ENCODE measurements at places on chromosomes 12 and 14.

DNA sequence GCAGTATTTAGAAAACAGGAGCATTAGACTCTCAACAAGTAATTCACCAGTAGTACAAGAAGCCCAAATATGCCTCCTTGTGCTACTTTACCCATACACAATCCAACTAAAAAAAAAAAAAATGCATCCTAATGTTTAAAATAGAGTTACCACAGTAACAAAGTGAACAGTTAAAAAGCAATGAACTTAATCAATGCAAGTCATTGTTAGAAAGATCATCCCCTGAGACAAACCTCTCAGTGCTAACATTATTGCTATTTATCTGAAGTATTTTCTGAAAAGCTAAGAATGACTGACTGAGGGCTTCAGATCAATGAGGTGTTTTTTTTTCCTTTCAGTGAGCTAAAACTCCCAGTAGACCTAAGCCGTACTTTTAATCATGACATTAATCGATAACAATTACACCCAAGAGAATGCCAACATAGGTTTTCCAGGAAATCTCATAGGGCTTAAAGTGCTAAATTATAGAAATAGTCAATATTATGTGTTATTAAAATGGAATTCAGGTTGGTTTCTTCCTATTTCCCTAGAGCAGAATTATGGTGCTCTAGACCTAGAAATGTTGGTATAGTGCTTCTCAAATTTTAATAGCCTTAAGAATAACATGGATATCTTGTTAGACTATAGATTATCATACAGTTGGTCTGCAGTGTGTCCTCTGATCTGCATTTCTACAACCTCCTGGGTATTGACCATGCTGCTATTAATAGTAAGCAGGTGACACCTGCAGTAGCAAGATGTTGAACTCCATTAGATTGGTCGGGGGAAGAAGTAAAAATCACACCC, 123.0 kb downstream of the PRKD1 start:
- DNase-seq: no peak

DNA sequence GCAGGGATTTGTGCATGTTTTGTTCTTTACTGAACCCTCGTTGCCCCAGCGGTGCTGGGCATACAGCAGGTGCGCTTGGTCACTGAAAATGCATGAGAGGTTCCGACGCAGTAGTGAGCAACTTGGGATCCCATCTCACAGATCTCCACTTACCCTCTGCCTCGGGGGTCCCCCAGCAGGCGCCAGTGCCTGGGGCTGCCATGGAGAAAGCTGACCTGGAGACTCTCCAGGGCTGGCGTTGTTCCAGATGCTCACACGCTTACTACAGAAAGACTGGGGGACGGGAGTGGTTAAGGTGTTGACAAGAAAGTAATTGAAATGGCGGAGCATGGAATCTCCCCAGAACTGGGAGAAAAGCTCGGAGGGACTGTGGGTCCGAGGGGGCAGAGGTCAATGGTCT, 14.2 kb downstream of the GLT1D1 start:
- DNase-seq: no peak

DNA sequence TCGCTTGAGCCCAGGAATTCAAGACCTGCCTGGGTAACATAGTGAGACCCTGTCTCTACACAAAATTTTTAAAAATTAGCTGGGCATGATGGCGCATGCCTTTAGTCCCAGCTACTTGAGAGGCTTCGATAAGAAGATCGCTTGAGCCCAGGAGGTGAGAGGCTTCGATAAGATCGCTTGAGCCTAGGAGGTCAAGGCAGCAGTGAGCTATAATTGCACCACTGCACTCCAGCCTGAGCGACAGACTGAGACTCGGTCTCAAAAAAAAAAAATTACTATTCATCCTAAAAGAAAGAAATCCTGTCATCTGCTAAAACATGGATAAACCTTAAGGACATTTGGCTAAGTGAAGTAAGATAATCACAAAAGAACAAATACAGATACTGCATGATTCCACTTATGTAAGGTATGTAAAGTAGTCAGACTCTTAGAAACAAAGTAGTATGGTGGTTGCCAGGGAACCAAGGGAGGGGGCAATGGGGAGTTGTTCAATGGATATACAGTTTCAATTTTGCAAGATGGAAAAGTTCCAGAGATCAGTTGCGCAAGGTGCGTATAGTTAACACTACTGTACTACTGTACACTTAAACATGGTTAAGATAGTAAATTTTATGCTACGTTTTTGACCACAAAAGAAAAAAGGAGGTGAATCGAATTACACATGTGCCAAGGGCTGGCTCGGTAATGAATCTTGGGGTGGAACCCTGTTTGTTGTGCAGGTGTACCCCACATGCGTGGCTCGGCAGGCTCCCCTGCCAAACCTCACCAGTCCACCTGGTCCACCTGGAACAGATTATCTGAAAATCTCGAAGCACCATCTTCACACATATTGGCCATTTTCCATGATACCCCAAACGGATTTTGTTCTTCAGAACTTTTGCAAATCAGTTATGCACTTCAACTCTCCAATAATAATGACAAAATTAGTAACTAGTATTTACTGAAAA, 18.3 kb upstream of the ATP2A2 start:
- no peak for DNase-seq

DNA sequence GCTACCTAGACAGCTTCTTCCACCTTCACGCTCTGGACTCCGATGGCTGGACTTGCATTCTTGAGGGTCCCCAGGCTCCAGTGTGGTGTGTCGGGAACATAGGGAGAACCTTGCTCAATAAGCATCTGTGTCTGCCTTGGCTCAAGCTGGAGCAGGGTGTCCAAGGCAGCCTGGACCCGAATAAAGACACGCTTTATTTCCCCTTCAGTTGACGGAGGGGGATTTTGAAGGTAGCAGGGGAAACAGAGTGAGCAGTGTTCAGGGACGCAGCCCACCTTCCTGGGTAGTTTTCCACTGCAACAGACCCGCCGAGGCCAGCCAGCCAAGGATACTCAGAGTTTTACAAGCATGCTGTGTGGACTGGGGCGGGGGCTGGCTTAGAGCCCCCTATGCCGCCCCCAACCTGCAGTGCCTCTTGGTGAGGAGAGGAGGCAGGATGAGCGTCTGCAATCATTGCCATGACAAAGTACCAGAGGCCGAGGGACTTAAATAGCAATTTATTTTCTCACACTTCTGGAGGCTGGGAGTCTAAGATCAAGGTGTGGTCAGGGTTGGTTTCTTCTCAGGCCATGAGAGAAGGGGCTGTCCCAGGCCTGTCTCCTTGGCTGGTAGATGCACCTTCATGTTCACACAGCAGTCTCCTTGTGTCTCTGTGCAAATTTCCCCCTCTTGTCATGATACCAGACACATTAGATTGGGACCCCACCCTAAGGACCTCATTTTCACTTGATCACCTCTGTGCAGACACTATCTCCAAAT, 201.2 kb downstream of the CHST11 start:
- no peak for DNase-seq

DNA sequence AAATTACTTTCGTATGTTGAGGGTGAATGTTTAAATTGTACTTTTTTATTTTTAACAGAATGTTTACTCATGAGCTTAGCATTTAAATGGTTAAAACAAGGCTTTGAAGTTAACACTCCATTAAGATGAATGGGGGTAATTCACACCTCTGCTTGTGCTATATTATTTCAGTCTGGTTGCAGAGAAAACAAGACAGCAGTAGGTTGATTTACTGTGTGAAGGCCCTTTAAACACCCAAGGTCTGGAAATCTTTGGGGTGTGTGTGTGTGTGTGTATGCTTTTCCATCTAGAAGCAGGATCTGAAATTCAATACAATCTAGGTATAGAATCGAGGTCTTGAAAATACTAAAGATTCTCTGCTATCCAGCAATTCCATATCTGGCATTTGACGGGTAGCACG, 83.8 kb downstream of the SLC38A6 start:
- no peak for DNase-seq

DNA sequence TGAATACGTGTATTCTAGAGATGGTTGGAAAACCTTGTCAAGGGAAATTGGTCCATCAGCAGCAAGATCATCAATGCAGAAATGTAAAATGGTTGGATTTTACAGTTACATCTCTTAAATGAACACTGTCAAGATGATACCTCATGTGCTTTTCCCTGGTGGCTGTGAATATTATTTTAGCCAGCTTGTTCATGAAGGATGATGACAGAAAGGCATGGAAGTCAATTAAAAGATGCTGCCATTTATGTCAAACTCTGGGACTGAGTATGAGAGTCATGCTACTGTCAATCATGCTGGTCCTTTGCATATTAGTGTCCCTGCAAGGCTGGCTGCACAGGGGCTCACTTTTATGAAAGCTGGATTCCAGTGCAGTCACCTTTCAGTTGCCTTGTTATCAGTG, 10.3 kb upstream of the RERG start:
- DNase-seq: no peak

- DNase-seq: peak; percentile 61
Observed at GRCh38 chr14:73943083-73943482, 6.8 kb downstream of the FAM161B start.

GRCh38 chr12:103688376-103689063, 101.4 kb downstream of the STAB2 start:
- no peak for DNase-seq

GRCh38 chr12:130633771-130634170, 82.3 kb downstream of the RIMBP2 start:
- no peak for DNase-seq

DNA sequence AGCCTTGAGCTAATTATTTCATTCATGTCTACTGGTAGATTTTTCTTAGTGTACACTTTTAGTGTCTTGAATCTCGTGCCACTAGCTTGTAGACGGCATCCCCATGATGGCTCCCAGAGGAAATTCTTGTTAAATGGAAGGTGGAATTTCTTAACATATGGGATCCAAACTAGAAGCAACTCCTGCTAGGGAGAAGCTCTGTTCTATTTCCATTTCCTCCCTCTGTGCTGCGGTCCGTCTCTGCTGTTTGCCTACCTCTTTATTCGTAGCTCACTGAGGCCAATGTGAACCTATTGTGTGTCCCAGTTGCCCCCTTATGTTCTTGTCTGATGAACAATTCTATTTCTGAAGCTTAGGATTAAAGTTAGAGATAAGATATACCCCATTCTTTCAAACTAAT, 588 bp downstream of the PIK3C2G start:
- no peak for DNase-seq

DNA sequence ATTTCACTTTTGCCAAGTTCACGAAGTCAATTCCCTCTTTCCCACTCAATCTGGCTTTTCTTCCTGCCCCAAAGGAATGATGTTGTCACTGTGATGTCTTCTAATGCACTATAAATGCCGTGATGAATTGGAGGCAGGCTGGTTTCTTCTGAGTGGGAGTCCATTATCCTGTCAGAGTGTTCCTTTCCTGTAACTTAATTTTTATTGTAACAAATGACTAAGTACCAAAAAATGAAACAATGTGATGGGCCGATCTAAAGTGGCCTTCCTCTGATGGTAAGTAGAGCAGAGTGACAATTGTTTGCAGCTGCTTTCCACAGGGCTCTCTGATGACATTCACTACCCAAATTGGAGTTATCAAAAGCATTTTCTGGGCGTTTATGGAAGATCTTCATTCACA, 22.2 kb downstream of the TMEM30B start:
- DNase-seq: no peak

DNA sequence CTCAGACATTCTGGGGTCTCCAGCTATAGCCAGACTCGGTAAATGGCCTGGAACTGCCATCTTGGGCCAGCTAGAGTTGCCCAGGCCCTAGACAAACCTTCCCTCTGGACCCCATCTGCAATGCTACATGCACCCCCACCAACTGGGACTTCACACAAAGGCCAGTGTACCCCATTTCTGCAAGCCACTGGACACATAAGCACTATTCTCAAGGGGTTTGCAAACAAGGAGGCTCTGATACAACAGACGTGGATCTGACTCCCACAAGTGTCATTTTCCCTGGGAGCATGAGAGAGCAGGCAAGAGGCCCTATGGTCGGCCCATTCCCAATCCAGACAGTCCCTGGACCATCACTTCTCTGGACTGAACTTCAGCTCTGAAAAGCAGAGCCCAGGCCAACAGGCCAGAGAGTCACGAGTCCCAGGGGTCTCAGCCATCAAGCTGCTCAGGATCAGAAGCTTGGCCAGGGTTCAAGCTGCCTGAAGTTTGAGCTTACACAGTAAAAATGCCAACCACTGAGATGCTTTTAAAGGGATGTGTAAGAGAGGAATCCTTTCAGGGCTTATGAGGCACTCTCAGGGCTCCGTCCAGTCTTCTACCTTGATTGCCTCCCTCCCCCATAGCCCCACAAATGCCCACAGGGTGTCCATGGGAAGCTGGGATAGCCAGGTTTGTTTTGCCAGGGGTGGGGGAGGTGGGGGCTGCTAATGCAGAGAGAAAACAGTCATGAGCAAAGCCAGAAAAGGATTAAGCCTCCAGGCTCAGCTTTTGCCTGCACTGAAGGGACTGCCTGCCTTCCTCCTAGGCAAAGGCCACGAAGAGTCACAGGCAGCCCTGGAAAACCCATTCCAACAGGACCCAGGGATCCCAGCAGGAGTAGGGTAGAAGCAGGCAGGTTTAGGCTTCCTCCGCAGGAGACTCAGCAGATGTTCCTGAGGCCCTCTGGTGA, 31.7 kb upstream of the PNMA1 start:
- no peak for DNase-seq

Measured in HL-60 (cell line).